ENCODE measurements at places on chromosomes 4 and X.

DNA sequence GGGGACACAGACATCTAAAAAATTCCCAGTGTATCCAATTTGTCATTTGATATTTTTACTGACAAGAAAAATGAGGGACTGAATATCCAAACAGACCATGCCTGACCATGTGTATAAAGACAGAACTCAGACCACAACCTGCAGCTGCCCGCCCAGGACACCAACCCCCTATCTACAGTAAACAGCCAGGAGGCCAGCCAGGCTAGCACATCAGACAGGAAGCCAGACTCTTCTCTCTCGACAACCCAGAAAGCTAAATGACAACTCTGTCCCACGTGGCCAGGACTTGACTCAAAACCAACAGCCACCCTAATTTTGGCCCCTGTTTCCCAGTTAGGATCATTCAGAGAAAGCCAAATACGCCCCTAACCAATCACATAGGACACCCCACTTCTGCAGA, 15.1 kb downstream of the AFAP1 start:
- no peak for DNase-seq

DNA sequence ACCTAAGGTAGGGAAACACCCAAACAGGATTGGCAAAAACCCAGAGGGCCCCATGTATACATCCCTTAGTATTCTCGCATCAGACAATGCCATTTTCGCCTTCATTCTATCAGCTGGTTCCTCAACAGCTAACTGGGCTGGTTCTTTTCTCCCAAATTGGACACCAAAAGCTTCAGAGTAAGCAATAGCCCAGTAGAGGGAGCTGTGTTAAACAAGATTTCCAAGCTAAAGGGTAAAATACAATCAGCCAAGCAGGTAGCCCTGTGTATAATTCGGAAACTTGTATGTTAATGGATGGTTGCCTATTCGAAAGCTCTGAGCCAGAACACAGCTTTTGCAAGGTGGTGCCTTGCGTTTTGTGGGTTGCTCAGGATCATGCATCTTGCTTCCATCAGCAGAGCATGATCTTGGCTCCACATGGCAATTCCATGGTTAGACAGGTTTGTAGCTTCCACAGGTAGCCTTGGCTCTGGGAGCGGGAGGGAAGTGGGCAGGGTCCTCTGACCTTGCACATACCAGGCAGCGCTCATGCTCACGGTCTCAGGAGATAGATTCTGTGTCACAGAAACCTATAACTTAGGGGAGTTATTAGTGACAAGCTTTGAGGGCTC, 115.2 kb upstream of the LNX1 start:
- no peak for DNase-seq

GRCh38 chr4:101183666-101184373, 163.5 kb downstream of the PPP3CA start:
- DNase-seq, result no peak

DNA sequence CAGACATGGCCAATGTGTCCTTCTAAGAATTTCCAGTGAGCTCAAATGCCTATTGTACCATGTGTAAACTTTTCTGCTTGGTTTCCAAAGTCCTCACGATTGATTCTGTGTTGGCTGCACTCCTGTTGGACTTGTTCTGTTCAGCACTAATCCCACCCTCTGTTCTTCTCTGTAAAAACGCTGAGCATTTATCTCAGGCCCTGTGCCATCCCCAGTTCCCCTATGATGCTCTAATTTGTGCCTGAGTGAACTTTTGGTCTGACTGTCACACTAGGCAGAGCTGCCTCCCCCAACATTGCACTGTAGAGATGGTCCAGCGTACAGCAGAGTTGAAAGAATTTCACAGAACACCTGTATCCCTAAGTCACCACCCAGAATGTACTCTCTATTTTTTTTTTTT, 76.1 kb upstream of the STS start:
- no peak for DNase-seq

GRCh38 chr4:173371292-173372192, 788 bp downstream of the SAP30 start:
- DNase-seq, result peak; percentile 85

DNA sequence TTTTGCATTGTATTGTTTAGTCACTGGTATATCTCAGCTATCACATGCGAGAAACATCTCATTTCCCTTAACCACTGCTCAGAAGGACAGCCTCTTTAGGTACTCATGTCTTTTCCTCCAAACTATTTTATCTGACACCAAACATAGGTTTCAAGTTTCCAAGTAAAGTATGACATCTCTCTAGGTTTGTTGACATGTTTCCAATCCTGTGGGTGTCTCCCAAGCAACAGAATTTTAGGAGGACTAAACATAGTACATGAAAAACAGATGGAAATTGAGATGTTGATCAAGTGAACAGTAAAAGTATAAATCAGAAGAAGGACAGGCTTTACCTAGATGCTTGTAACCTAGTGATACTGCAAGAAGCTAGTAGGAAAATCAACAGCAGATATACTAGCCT, 371.4 kb downstream of the DTHD1 start:
- no peak for DNase-seq

DNA sequence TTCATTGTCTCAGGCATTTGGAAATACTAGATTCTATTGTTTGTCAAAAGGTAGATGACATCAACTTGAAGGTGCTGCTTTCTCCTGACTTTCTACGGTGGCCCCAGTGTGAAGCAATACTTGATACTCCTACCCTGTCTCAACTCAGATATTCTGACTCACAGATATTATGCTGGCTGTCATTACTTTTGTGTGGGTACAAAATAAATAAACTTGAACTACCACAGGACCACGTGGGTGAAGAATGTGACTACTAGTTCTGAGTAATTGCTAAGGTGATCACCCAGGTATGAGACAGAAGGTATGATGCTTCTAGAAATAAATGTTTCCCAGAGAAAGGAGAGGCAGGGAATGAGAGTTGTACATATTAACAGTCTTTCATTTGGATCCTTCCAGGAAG, 275.3 kb upstream of the SPOCK3 start:
- no peak for DNase-seq

- DNase-seq, result no peak
Measured at GRCh38 chr4:21827575-21827974, 121.0 kb downstream of the KCNIP4 start.

DNA sequence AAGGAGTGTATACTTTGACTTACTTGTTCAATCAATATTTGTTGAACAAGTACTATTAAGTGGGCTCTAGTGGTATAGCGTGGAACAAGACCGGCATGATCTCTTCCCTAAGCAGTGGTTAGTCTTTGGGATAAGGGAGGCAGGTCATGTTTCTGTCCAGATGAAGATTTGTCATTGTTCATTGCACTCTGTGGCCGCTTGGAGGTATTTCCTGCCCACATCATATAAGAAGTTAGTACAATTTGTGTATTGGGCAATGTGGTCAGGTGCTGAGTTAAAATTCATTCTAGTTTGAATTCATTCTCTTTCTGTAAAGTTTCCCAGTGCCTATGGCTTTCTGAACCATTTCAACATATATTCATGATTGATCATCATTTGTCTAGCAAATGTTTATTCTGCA, 101.1 kb upstream of the SHISA3 start:
- DNase-seq, result no peak

GRCh38 chr4:114754616-114755015, 156.0 kb downstream of the UGT8 start:
- no peak for DNase-seq

- DNase-seq, result peak; percentile 35
Measured at GRCh38 chr4:186144946-186145569, 40.6 kb downstream of the FAM149A start.

DNA sequence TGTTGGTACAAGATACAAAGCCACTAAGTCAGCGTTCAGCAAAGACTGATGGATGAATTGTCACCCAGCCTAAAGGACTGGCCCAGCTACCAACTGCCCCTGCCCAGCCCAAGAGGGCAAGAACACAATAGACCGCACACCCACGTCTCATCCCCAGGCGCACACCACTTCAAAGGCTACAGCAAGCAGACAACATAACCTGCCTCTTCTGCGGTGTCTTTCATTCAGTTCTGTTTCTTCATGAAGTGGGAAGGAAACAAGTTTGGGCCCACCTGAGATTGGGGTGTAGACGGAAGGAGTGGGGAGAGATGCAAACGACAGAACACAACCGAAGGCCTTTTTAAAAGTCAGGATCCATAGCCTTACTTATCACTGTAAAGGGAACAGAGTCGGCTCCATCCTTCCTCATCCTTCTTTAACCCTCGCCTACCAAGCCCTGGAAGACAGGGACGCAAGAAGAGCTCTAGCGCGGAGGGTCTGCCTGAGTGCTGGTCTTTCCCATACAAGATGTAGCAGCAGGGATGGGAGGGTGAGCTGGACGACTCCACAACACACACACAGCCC, 691 bp downstream of the SCARB2 start:
- DNase-seq, result no peak

DNA sequence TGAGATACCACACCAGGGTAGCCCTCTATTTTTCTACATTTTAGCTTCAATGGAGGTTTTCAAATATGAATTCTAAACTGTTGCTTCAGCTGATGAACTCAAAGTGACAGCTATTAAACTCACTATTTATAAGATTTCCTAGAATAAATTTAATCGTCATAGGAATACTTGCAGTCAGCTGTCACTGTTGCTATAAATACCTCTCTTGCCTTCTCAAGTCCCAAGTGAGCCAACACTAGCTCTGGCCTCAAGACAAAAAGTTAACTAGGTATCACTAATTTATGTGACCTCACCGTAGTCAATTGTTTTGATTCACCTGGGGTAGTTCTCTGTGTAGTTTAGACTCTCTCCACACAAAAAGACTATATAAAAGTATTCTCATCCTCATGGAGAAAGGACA, 34.3 kb upstream of the PROM1 start:
- no peak for DNase-seq

- no peak for DNase-seq
Measured at GRCh38 chrX:121832446-121832845, 785.0 kb downstream of the GLUD2 start.

DNA sequence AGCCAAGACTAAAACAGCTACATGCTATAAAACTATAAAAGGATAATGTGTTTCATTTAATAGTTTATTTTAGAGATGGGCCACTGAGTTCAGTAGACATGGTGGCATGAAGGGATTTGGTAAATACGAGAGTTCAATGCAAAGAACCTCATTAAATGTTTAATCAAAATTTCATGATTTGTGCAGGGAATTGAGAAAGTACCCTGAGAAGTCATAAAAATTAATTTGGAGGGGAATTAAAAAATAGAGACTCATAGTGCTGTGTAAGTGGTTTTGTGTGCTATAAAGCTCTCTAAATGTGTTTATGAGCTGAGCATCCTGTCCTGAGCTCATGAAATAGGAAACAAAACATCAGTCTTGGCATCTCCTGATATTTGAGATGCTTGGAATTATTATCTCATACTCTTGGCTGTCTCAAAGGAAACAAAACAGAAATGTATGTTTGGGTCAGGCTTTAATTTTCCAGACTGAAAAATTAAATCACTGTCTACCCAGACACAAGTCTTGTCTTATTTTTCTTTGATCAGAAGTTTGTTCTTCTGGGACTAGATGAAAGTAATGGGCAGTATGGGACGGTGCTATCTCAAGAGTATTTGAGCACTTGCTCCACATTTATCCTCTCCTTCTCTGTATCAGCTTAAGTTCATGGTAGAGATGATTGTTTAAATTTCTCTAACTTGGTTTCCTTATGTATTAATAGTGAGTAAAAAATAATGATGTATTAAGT, 38.0 kb upstream of the EMCN start:
- no peak for DNase-seq

GRCh38 chrX:68717196-68717595, 69.7 kb downstream of the STARD8 start:
- DNase-seq, result no peak

- no peak for DNase-seq
Measured at GRCh38 chr4:20878806-20879205, 178.5 kb downstream of the PACRGL start.

- no peak for DNase-seq
Measured at GRCh38 chr4:83112231-83112630, 2.3 kb downstream of the PLAC8 start.

DNA sequence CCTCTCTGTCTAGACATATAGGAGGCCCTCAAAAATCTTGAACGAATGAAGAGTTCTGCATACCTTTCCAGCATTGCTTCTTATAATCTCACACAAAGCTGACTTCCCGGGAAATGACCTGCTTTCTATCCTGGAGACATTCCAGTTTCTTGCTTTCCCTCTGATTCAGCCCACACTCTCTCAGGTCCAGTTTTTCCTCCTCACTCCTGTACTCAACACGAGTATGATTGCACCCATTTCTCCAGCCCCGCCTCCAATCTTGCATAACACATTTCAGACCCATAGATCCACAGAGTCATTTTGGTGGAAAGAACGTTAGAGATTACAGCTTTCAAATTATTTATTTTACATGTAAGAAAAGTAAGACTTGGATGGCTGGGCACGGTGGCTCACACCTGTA, 127.5 kb upstream of the TLR3 start:
- DNase-seq, result no peak

Data from hypothalamus (tissue), 51 donors.